ENCODE measurements at places on chromosomes 6 and 20.
A peak's percentile ranks its signal among the peaks of the same experiment; 100 is the strongest.

- peak; percentile 39 for DNase-seq
Measured at GRCh38 chr20:23340524-23340923, 10.1 kb upstream of the NXT1 start.

GRCh38 chr6:102582569-102582968, 1189.1 kb downstream of the GRIK2 start:
- DNase-seq = no peak

DNA sequence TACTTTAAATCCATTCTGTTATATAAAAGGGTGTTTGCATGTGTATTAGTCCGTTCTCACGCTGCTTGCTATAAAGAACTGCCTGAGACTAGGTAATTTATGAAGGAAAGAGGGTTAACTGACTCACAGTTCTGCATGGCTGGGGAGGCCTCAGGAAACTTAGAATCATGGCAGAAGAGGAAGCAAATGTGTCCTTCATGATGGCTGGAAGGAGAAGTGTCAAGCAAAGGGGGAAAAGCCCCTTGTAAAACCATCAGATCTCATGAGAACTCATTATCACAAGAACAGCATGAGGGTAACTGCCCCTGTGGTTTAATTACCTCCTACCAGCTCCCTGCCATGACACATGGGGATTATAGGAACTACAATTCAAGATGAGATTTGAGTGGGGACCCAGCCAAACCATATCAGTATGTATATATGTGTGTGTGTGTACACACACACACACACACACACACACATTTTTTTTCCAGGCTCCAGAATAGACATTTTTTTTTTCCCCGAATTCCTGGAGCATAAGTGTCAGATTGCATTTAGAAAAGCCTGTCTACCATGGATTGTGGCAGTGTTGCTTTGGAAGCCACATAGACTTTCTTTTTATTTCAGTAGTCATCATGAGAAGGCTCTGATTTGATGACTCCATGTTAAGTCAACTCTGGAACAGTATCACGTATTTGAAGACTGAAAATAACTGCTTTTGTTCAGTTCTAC, 31.5 kb downstream of the KDM1B start:
- no peak for DNase-seq

DNA sequence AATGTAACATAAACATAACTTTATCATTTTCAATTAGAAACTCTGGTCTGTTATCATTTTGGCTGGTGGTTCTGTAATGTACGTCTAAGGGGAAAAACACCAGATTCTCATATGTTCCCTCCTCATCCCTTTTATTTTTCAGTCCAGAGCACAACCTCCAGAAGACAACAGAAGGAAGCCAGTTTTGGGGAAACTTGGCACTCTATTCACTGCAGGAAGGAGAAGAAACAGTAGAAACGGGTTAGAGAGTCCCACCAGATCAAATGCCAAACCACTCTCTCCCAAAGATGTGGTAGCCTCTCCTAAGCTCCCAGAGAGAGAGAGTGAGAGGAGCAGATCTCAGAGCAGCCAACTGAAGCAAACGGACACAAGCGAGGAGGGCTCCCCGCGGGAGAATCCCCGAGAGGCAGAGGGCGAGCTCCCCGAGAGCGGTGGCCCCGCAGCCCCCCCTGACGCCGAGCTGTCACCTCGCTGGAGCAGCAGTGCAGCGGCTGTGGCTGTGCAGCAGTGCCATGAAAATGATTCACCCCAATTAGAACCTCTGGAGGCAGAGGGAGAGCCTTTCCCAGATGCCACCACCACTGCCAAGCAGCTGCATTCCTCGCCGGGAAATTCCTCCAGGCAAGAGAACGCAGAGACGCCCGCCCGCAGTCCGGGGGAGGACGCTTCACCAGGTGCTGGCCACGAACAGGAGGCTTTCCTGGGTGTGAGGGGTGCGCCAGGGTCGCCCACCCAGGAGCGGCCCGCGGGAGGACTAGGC, 117.8 kb downstream of the RTN4IP1 start:
- DNase-seq = no peak

DNA sequence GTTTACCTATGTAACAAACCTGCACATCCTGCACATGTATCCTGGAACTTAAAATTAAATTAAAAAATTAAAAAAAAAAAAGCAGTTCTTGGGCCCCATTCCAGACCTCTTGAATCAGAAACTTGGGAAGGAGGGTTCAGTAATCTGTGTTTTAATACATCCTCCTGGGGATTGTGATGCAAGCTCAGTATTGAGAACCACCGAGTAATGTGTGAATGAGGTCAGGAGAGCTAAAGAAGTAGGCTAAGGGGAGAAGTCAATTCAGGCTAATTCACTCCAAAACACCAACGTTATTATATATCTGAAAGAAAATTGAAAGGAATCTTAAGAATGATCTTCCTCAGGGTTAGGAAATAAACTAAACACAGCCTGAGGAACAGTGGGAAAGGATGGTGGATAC, 120.4 kb downstream of the RNF144B start:
- DNase-seq = no peak

- no peak for DNase-seq
Measured at GRCh38 chr6:161300823-161301222, 27.0 kb upstream of the AGPAT4 start.

GRCh38 chr6:148851683-148852556, 105.1 kb downstream of the UST start:
- DNase-seq = no peak

GRCh38 chr20:57808264-57809070, 98.7 kb upstream of the PMEPA1 start:
- no peak for DNase-seq

DNA sequence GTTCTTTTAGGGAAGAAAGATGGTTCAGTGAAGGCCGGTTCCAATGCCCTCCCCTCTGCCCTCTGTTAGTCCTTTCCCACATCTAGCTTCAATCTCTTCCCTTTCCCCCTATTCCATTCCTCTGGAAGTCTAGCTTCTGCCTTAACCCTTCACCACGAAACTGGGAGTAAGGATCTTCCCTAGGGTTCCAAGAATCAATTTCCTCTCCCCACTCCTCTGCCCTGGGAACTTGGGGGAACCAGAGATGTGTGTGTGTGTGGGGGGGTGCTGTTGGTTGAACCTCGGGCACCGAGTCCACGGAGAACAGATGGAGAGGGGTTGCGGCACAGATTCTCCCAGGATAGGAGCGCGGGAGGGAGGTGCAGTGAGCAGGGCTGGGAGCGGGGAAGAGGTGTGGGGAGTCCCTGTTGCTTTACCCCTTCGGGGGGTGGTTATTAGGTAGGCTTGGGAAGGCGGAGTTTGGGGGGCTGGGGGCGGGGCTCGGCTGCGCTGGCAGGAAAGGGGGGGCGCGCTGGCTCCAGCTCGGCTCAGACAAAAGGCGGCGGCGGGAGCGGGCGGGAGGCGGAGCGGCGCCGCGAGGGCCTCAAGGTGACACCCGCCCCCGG, at the start of gene TMEM151B:
TSS of gene TMEM151B (plus strand) at position 530 of the 605 bp plus-strand sequence. CDS start 293 bp downstream, outside the sequence.
- no peak for DNase-seq

DNA sequence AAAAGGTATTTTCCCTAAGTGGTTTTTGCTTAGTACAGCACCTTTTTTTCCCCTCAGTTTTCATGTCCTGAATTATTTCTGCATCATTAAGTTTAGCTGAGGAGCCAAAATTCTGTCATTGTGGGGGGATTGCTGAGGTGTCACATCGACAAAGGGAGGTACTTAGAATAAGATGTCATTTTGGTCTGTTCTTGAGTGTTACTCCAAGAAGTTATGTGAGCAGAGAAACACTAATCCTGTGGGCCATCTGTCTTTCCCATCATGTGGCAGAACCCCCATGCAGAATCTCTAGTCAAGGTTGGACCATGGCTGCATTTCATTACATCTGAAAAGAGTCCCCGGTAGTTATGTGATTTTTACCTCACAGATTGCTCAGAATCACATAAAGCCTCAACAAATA, 167.8 kb upstream of the CENPW start:
- DNase-seq = no peak

DNA sequence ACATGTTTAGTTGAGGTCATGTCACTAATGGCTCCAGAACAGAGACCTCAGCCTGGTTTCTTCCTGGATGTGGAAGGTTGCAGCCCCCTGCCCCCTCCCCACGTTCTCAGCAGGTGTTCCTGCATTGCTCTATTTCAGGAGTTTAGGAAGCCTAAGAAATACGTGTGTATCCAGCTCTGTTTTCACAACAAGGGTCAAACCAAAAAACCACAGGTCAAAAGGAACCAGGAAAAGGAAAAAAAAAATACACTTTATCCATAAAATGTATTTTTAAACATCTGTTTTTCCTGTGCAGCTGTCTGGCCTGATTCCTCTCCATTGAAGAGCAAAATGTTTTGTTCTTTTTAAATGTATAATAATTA, 107.9 kb upstream of the PLEKHG1 start:
- DNase-seq = no peak

GRCh38 chr20:23820493-23820892, 6.0 kb downstream of the CST2 start:
- no peak for DNase-seq

GRCh38 chr20:45827030-45827652, at the start of gene TNNC2:
Gene TNNC2, minus strand, starts transcription at chr20:45827312. Its CDS starts 64 bp downstream, at chr20:45827248.
- no peak for DNase-seq

DNA sequence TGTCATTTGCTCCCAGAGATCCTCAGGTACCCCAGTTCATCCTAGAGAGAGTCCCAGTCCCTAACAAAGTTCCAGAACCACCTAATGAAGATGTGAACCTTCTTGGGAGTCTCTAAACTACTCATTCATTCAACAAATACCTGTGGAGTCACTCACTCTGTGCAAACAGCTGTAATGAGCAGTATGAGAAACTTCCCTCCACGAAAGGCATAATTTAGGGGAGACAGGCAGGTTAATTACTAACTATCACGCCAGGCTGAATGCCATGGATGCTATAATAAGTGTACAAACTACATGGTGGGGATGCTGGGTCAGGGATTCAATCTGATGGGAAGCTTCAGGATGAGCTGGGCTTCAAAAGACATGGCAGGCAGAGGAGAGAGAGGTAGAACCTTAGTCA, 70.1 kb upstream of the AFDN start:
- no peak for DNase-seq

GRCh38 chr6:14108571-14109410, 8.8 kb upstream of the CD83 start:
- DNase-seq = no peak

GRCh38 chr6:162262466-162263196, 464.9 kb downstream of the PRKN start:
- DNase-seq = no peak

DNA sequence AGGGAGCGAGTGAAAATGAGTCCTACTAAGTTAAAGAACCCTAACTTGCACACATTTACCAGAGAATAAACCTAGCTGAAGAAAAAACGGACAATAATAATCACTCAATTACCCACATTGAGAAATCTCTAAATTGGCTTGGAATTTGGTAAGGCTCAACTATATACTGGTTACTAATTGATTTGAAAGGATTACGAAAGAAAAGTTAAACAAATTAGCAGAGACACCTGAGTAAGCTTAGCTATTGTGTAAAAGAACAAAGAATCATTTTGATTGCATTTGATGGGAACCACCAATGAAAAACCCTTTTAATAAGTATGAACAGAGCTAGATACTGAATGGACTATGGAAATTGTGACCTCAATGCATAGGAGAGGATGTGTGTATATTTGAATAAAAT, 118.6 kb upstream of the ADGRF1 start:
- DNase-seq = no peak

- no peak for DNase-seq
Measured at GRCh38 chr6:161101517-161101916, 109.9 kb downstream of the MAP3K4 start.

- no peak for DNase-seq
Measured at GRCh38 chr20:18904624-18905023, 91.0 kb downstream of the SCP2D1 start.

GRCh38 chr6:48429021-48429420, 318.0 kb upstream of the PTCHD4 start:
- DNase-seq = no peak

GRCh38 chr6:168136622-168137021, 57.6 kb upstream of the FRMD1 start:
- no peak for DNase-seq

DNA sequence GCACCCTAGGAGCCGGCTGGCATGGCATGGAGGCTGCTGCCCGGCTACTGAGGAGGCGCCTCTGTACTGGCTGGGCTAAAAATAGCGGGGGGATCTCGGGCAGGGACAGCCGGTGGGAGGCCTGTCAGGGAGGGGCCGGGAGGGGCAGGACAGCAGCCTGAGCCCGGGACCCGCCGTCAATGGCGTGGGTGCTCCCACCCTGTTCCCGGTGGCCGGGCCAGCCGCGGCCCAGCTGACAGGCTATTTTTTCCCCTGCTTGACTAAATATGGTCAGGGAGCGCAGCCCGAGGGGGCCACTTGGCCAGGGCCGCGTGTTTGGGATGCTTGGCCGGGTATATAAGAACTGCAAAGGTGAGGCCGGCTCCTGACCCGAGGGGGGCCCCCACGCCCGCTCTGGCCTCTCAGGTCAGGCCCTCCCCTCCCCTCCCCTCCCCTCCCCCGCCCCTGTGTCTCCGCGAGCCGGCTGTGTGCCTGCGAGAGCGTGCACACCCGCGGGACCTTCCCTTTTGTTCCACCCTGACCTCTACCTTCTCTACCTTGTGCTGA, 74.4 kb upstream of the GATA5 start:
- no peak for DNase-seq

Measured in H54 (cell line).